ENCODE measurements at places on chromosomes 3 and 15.
A peak's percentile ranks its signal among the peaks of the same experiment; 100 is the strongest.

DNA sequence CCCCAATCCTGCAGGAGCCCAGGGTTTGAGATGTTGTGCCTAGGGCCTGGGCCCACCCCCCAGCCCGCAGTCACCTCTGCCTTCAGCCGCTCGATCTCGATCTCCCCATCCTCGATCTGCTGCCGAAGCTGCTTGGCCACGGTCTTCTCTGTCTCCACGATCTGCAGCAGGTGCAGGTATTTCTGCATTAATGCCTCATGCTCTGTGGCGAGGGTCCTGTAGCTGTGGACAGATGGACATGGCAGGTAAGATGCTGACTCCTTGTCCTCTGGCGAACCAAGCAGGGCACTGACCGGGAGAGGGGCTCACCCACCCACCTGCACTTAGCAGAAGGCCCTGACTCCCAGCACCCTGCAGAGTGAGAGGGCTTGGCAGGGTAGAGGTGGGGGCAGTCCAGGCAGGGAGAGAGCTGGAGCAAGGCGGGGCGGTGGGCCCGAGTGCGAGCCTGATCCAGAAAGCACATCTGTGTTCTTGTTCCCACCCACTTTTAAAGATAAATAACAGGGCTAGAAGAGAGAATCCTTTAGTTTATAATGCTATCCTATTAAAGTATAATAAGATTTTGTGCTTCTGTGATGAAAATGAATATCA is 32.2 kb downstream of the RASGRF1 start:
- no peak for DNase-seq

- peak; percentile 53 for DNase-seq
These were observed 13.4 kb downstream of the SEMA7A start for GRCh38 chr15:74420193-74420905.

GRCh38 chr3:147513785-147514184 is 104.6 kb downstream of the ZIC1 start:
- DNase-seq: no peak

GRCh38 chr3:127410678-127411077 is 122.8 kb upstream of the PRR20G start:
- no peak for DNase-seq

GRCh38 chr3:194204042-194204987 is 68.4 kb downstream of the HES1 start:
- no peak for DNase-seq

DNA sequence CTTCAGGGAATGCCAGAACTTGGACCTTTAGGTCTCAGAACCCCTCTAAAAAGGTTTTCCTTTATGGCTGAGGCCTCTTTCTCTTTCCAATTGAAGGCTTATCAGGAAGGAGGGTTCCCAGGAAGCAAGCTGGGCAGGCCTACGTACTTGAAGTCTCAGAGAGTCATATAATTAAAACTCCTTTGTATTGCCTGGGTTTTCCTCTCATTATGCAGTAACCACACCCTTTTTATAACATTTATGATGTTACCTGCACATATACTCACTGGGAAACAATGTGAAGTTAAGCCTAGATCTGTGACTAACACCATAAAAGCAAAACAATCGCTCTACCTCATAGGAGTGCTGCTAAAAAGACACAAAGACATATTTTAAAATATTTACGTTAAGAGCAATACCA is 27.3 kb downstream of the SERP1 start:
- no peak for DNase-seq

- DNase-seq: no peak
These were observed 400.4 kb downstream of the WDR72 start for GRCh38 chr15:53359038-53359437.

DNA sequence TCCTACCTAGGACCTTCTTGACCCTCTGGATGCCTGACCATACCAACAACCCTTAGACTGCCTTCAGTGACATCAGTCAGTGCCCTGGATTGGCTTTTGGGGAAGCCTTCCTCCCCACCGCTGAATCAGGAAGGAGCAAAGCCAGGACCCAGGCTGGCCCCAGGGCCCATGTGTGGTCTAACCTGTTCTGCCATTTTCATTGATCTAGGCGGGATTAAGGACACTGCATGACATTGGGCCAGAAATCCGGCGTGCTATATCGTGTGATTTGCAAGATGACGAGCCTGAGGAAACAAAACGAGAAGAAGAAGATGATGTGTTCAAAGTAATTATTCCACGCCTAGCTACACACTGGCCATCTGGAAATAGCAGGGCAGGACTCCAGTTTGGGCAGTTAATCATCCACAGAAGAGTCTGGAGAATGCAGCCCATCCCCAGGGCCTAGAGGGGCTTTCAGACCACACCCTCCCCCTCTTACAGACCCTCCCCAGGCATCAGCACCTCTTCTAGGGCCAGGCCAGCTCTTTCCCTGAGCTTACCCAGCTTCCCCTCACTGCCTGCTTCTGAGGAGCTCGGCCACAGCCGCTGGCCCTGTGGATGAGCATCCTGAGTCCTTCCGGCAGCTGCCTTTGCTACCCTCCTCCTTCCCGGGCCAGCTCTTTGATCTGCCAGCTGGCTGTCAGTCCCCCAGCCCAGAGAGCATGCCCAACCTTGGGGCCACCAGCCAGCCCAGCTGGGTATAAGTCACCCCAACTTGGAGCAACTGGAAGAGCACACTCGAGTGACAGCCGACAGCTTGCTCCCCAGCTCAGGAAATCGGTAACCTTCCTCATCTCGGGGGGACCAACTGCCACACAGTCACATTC is 45.9 kb downstream of the CHDH start:
- no peak for DNase-seq

DNA sequence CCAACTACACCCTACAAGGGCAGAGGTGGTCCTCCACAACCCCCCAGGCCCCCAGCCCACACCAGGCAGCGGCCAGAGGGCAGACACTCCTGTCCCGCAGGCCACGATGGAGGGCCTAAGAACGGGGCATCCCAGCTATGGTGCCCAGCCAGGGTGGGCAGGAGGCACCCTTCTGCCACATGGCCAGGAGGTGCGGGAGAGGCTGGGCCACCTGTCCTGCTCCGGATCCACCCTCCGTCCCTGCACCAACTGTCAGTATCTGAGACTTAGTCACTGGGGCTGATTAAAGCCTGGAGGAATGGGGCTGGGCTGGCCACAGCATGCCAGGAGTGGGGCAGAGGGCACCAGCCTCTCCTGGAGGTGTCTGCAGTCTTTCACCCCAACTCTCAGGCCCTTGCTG is 37.9 kb downstream of the TNK2 start:
- no peak for DNase-seq

- no peak for DNase-seq
These were observed 138.0 kb upstream of the RAD18 start for GRCh38 chr3:9101286-9101685.

GRCh38 chr3:13249664-13250390 is 170.3 kb downstream of the NUP210 start:
- DNase-seq: no peak

DNA sequence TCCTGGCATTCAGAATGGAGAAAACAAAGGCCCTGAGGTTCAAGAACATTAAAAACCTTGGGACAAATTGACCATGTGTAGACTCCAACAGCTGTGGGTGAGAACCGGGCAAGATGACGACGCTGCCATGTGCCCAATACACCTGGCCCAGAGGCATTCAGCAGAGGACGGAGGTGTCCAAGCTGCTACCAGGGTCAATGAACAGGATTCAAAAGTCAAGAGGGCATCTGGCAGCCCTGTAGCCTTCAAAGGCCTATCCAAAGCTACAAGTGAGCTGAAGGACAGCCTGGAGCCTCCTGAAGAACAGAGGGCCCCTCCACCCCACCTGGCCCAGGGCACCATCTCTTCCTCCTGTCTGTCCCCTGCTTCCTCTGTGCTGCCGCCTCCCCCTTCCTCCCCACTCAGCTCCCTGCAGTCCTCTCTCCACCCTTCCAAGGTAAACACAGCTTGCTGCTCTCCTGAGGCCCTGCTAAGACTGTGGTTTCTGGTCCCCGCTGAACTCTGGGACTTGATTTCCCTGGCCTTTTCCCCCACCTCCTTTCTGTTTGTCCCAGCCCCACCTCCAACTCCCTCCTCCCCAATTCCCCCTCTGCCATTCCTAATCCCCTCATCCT is 57.5 kb downstream of the HMCES start:
- no peak for DNase-seq

GRCh38 chr15:57540736-57541135 is 51.0 kb upstream of the MYZAP start:
- DNase-seq: no peak

DNA sequence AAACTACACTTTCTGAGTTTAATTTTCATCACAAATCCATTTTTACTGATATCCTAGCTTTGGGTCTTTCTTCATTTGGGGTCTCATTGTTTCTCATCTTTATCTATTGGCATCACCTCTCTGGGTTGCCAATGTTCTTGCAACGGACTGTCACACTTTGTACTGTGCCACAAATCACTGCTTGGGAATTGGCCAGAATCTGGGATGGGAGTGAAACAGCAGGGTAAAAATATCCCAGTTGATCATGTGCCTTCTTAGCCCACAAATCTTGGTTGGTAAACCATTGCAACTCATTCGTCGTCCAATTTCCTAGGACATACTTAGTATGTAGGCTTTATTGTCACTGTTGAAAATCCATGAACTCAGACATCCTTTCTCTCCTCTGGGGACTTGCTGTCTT is 698.5 kb downstream of the OTOL1 start:
- no peak for DNase-seq

DNA sequence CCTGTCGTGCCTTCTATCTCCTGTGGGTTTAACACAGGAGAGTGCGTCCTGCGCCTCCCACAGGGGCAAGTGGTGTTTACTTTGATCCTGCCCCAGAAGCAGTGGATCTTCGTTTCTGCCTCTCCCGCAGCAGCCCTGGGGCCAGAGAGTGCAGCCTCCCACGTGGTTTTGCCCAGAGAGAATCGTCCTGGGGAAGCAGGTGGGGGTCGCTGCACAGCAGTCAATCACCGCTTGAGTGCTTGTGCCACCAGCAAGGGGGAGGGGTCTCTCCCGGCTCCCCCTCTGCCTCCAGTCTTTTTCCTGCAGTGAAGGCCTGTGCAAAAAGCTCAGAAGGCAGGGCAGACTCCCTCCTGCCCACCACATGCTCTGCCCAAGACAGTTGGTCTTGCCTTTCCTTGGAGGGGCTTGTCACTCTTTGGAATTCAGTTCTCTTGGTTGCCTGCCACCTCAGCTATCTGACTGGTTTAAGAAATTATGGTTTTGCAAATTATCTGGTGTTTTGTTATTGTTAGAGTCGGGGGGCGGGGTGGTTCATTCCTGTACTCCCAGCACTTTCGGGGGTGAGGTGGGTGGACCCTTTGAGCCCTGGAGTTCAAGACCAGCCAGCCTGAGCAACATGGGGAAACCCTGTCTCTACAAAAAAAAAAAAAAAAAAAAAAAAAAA is 26.9 kb downstream of the STOML1 start:
- no peak for DNase-seq

- no peak for DNase-seq
These were observed 39.9 kb downstream of the TICRR start for GRCh38 chr15:89615135-89615534.

- DNase-seq: no peak
These were observed 71.9 kb downstream of the GHSR start for GRCh38 chr3:172376402-172376801.

- DNase-seq: no peak
These were observed 91.4 kb upstream of the PRTG start for GRCh38 chr15:55834331-55834730.

DNA sequence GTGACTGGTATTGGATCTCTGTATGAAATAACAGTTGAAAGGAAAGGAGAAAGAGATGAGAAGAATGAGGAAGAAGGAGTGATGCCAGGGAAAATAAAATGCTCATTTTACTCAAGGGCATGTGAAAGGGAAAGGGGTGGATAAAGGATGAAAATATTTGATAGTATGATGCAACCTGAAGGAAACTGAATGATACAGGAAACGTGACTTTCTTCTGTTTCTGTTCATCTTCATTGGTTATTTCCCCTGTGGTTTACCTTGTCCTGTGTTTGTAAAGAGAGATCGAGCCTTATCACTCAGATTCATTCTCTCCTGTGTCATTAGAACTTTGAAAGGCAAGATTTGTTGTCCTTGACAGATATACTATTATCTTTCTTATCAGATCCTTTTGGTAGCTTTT is 243.6 kb upstream of the SLITRK3 start:
- no peak for DNase-seq

DNA sequence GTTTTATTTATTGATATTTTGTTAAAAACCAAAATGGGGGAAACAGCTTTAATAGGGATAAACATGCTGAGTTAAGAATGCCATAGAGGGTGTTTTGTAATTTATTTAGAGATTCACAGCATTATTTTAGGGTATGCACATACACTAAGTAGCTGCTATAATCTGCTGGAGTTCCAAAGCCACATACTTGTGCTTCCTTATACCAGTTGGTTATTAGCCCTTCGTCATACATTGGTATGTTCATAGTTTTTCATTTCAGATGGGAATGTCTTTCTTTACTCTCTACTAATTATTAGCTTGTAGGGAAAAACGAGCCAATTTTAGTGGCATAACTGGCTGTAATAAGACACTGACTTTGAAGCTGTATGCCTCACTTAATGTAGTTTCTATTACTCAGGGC is 74.9 kb downstream of the PFN2 start:
- no peak for DNase-seq

DNA sequence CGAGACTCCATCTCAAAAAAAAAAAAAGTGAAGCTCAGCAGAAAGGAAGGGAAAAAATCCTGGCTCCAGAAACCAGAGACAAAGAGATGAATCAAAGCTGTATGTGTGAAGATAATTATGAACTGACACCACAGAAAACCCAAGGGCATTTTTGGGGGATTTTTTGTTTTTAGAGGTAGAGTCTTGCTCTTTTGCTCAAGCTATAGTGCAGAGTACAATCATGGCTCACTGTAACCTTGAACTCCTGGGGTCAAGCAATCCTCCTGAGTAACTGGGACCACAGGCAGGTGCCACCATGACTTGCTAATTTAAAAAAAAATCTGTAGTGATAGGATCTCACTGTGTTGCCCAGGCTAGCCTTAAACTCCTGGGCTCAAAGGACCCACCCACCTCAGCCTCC is 22.8 kb downstream of the HCLS1 start:
- DNase-seq: no peak

- DNase-seq: no peak
These were observed 48.1 kb upstream of the MAP4 start for GRCh38 chr3:48064292-48064829.

- DNase-seq: no peak
These were observed 150.6 kb downstream of the ADAMTS17 start for GRCh38 chr15:100191161-100191560.

GRCh38 chr3:32495085-32495484 is 7.6 kb downstream of the CMTM6 start:
- no peak for DNase-seq

GRCh38 chr3:185204894-185205293 is 49.0 kb downstream of the EHHADH start:
- DNase-seq: no peak

DNA sequence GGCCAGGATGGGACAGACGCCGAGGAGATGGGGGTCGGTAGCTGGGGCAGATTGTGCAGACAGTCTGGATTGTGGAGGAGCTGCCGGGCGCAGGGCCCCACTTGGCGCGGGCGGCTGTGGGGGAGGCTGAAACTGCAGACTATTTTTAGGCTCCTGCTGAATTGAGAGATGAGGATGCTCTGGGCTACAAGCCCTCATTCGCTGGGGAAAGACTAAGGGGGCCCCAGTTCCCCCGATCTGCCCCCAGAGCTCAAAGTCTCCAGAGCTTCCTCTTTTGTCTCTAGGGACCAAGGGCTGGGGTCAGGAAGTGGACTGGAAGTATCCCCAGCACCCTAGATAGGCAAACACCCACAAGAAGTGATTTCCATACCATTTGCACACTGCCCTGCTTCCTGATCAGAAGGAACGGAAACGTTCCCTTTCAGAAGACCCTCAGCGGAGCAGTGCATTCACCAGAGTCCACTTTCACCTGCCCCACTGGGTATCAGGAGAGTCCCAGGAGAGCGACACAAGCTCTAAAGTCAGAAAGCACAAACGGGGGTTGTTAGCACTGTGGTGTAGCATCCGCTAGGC is 29.7 kb downstream of the SEMA7A start:
- DNase-seq: no peak
